ENCODE measurements at places on chromosomes 3 and 15.

DNA sequence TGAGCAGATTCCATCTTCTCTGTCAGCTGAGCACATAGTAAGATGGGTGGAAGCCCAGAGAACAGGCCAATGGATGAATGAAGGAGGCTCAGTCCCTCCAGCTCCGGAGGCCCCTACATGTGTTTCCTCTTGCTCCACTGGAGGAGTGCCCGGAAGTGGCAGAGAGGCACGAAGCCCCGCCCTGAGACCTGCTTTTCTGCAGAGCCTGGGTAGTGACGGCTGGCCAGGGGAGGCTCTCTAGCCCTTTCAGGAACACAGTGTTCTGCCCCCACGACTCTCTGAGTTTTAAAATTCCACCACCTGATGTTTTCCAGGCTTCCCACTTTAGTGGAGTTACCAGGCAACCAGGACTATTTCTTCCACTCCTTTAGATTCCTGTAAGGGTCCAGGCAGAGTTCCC lies 149.4 kb upstream of the SLC6A11 start:
- DNase-seq = no peak

DNA sequence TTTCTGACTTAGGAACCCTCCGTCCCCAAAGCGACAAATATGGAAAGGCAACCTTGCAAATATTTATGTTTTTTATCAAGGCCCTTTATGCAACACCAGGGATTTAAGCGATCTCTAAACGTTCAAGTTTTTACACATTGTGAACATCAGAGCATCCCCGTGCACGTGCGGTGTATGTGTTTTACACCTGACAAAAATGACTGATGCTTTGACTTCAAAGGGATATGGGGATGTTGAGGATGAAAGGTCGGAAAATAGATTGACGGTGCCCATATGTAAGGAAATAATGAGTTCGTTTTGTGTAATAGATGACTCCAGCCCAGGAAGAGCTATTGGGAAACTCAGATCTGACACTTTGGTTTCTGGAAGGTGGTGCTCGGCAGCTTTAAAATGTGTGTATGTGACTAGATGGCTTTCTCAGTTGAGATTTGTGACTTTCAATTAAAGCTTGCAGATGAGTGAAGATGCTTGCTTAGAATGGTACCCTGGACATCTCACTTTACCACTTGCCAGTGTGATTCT lies 866 bp downstream of the SLC49A4 start:
- no peak for DNase-seq

DNA sequence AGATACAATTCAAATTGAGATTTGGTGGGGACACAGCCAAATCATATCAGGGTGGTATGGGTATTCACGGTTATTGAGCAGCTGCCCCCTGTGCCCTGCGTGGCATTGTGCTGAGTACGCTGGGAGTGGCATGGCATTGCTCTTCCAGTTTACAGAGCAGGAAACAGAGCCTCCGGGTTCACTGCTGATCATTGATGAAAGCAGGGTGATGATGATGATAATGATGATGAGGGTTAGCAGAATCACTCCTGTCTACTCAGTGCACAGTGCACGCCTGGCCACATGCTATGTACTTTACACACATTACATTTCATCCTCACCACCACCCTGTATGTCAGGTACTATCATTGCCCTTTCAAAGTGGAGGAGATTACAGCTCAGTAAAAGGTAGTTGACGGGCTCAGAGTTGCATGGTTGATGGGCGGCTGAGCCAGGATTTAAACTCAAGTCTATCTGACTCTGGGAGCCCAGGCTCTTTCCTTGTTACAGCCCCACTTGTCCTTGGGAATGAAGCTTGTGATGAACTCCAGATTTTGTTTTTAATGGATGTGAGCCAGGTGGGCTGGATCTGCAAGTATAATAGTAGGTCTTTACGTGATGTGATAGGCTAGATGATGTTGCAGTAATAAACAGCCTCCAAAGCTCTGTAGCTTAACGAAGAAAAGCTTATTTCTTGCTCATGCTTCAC lies 87.6 kb upstream of the MYZAP start:
- DNase-seq = no peak

GRCh38 chr3:122167630-122168029 lies 15.8 kb upstream of the CASR start:
- no peak for DNase-seq

DNA sequence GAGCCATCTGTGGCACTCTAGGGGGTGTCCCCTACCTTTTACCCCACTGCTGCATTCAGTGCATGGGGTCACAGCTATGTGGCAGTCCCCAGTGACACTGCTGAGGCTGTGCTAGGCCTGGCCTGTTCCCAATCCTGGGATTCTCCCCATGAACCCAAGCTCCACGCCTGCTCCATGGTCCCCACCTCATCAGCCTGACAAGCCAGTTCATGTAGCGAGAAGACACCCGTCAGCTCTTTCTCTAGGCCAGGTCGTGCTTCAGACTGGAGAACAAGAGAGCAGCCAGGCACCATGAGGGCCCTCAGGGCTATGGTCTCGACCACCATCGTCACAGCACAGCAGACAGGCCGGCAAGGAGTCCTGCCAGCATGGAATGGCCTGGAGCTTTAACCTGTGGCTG lies 72.8 kb upstream of the PRR20G start:
- DNase-seq = no peak

DNA sequence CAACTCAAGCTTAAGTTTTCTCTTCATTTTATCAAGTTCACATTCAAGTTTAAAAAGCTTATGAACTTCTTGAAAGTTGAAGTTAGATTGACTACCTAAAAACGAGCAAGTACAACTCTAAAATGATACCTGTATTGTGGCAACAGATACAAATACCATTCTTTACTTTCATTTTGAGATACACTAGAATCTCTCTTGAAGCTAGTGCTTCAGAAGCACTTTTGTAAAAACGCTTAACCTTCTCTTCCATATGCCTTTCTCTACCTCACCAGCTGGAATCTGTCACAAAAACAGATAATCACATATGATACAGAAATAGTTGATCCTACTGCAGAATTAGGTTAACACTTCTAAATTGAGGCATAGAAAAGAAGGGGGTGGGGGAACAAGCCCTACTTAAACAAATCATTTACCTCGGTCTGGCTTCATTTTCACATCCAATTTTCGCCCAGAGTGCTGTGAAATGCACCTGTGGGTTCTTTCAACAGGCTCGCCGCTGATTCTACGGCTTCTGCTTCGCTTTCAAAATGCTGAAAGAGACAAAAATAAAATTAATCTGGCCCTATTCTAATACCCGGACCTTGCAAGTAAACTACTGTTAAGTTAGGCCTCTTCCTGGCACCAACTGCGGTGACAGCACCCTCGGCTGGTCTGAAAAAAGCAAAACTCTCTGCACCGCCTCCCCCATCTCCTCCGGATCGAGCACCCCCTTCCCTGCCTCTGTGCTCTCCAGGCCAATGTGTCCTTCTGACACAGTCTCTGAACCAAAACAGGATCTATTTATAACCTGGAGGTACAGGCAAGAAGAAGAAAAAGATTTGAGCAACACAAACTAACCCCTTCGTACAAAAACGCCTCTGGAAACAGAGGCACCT lies 1.4 kb downstream of the ATOSA start:
- DNase-seq = no peak

DNA sequence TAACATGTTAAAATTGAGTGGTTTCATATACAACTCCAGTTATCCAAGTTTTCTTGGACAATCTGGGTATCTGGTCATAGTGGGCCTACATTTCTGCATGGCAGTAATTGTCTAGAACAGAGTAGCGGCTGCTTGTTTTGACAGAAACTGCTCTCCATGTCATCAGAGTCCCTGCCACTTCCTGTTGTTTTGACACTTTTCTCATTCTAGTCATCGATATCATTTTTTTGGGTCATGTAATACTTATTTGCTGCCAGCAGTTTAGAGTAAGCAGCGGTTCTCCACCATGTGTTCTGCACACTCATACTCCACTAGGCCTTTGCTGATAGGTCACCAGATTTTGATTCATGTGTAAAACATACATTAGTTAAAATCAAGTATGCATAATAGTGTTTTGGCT lies 81.5 kb downstream of the SLC25A26 start:
- DNase-seq = no peak

- no peak for DNase-seq
Measured at GRCh38 chr3:105959851-105960250, 91.0 kb upstream of the CBLB start.

DNA sequence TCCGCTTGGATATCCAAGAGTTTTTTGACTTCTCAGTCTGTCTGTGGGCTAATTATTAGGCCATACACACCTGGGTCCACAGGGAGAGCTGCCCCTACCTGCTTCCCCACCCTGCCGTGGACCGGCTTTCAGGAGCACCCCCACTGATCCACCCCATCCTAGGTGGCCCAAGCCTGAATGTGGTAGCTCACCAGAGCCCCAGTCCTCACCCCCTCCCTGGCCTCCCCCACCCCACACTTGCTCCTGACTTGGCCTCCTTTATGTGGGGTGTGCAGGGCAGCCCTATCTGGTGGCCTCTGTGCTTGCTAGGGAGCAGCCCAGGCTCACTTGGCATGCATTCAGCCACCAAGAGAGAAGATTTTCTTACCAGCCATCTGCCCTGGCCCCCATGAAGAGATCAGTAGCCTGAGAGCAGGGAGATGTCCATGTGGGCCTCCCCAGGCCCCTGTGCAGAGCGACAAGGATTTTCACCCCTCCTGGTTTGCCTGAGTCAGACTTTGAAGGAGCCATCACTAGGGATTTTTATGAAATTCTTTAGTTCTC lies 11.2 kb downstream of the LRRK1 start:
- DNase-seq = no peak

- no peak for DNase-seq
Measured at GRCh38 chr15:58632789-58633188, 116.7 kb downstream of the ADAM10 start.

DNA sequence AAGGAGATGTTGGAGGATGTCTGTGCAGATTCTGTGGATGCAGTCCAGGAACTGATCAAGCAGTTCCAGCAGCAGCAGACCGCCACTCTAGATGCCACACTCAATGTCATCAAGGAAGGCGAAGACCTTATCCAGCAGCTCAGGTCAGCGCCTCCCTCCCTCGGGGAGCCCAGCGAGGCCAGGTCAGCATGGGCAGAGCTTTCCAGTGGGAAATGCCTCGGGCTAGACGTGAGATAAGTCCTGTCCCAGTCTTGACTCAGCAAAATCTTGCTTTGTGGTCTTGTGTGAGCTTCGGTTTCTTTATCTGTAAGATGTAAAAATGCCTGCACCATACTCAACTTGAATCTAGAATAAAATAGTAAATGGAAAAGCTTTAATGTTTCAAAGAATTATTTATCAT lies 335.1 kb upstream of the UMPS start:
- no peak for DNase-seq

- no peak for DNase-seq
Measured at GRCh38 chr15:38335116-38335515, 82.5 kb downstream of the SPRED1 start.
